Caki2 (cell line): ENCODE measurements at places on chromosomes 3 and 15.

GRCh38 chr3:149216193-149216869 is 5.3 kb downstream of the CP start:
- no peak for DNase-seq

GRCh38 chr3:9108876-9109567 is 140.4 kb downstream of the SRGAP3 start:
- DNase-seq = no peak

DNA sequence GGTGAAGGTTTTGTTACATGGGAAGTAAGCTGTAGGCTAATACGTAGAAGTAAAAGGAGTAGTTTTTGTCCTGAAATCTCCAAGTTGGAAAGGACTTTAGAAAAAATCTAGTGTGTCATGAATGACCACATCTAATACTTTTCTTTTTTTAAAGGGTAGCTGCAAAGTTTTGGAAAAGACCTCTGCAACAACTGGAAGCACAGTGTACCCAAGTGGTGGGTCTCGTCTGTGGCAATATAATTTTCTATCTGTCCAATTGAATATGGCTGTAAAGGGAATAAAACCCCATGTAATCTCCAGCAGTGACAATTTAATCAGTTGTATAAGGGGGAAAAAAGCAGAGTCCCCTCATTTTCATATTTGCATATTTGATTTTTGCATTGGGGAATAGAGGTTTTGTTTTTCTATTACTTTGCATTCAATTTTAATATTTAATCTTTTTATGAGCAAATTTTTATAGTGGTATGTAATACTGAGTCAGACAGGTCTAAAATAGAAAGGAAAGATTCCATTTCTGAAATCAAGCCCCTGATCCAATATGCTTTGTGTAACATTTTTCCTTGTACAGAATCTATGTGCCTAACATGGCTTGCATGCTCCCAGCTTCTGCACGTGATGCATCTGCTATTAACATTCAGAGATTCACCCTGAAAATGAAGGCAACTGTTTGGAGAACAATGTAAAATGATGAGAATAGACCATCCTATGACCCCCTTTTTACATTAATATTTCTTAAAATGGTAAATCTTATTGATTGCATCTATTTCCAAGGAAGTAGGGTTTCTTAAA is 531.4 kb downstream of the ZIC1 start:
- no peak for DNase-seq

DNA sequence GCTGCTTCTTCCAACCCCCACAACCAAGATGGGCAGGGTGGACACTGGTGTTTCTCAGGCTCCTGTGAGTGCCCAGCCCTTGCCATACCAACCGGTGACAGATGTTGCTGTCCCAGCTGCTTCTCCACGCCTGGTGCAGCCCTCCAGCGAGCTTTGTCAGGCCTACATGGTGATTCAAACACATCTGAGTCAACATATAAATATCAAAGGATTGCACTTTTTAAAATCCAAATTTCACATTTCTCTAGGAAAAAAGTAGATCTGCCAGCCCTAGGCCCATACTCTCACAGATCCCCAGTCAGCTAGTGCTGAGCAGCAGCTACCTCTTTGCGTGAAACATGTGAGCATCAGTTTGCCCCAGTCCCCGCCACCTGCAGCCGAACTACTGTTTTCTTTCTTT is 52.7 kb downstream of the RPN1 start:
- no peak for DNase-seq

GRCh38 chr3:55692957-55693558 is 206.0 kb upstream of the WNT5A start:
- DNase-seq = no peak

DNA sequence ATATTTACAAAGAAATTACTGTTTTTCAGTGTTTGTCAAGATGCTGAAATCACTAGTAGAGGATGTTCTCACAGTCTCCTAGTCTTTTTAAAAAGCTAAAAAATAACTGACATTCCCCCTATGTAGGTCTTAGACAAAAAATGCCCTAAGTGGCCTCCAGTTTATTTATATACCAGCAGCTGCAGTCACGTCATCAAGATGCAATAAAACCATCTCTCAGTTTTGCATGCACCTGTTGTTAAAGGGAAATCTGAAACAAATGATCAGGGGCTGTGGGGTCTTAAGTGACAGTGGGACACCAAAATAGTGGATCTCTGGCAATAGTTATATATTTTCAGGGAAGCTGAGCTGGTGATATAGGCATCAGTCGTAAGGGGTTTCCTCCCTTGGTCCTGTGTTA is 146.5 kb upstream of the ARPP21 start:
- DNase-seq = no peak

DNA sequence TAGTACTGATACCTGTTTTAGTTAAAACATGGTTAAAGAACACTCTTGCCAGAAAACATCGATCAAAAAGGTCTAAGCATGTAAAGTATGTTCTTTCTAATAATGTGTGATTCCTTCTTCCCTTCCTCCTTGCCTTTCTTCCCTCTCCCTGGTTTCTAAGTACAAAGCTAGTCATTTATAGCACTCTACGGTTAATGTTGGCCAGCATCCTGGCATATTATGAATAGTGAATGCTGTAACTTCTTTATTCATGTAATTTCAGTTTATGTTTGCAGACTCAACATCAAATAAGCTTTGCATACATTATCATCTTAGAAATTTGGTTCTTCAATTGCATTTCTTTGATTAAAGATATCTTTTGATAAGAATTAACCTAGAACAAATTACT is 27.1 kb downstream of the P2RY12 start:
- DNase-seq = no peak

- no peak for DNase-seq
Observed at GRCh38 chr3:78088006-78088405, 1048.1 kb downstream of the ROBO2 start.

DNA sequence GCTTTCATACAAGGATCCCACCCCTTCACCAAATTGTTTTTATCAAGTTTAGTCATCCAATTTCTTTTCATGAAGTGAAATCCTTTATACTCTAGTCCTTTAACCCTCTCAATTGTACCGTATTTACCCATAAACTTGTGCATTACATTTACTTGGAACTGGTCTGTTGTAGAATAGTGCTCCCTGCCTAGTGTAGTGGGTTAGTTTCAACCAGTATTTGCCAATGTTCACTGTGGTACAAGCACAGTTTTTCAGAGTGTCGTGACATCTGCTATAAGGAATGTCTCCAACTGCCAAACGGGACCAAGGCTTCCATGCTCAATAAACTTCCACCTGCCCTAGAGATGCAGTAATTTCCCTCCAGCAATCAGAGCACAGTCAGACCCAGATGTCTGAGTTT is 211.9 kb downstream of the KCNAB1 start:
- DNase-seq = no peak
